Activated naive CD8-positive, alpha-beta T cell treated with anti-CD3 and anti-CD28 coated beads for 36 hours (primary cell): ENCODE measurements at places on chromosomes 5 and 9. TPM values are rescaled to one million over a fixed set of nuclear protein-coding genes. Genes with fewer than 3 reads are reported as not detected.

DNA sequence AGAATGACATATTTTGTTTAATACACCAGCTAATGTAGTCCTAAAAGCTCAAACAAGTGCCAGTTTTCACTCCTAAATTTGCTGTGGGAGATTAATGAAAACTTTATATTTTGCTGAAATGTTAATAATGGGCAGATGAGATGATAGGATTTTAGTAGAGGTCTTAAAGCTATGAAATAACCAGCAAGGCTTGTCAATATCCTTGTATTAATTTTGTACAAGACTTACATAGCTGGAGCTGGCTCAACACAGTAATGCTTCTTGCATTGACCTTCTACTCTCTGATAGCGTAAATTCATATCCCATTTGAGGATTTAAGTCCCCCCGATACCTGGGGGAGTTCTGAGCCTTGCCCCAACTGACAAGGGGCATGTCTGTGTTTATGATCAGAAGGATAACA lies 219.2 kb downstream of the MAPKAP1 start:
- no peak for DNase-seq
- H3K4me3 ChIP-seq, result no peak overlapping the region
- H3K27ac ChIP-seq, result no peak overlapping the region
- no peaks in the 10 kb centered on the region for H3K4me1 ChIP-seq
- no peaks in the 10 kb centered on the region for H3K36me3 ChIP-seq
- no peaks in the 10 kb centered on the region for H3K27me3 ChIP-seq

- H3K4me3 ChIP-seq, result no peak overlapping the region
- no peaks in the 10 kb centered on the region for H3K27me3 ChIP-seq
- DNase-seq, result no peak
- H3K4me1 ChIP-seq, result no peaks in the 10 kb centered on the region
- no peak overlapping the region for H3K27ac ChIP-seq
- H3K36me3 ChIP-seq, result no peaks in the 10 kb centered on the region
Measured at GRCh38 chr5:97575322-97575721, 392.3 kb upstream of the RIOK2 start.

- no peak overlapping the region for H3K4me3 ChIP-seq
- no peaks in the 10 kb centered on the region for H3K27me3 ChIP-seq
- H3K36me3 ChIP-seq, result peaks cover 11% of the 10 kb centered on the region
- DNase-seq, result no peak
- no peak overlapping the region for H3K27ac ChIP-seq
Measured at GRCh38 chr9:123191680-123192079, 76.7 kb downstream of the STRBP start.

DNA sequence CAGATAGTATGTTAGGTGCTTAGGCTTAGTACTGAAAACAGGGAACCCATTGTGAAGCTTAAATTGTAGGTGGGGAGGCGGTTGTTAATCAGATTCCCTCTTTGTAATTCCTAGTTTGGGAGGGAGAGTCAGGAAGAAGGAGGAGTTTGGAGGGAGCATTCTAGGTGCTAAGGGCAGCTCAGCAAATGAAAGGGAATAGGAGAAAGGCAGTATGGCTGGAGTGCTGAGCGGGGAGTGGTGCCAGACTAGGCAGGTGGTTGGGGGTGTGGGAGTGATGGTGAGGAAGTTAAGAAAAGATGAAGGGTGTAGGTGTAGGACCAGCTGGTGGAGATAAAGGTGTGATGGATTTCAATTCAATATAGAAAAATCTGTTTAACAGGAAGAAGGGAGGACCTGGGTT lies 11.1 kb upstream of the GARNL3 start:
- H3K27me3 ChIP-seq, result peaks cover 28% of the 10 kb centered on the region
- no peak overlapping the region for H3K27ac ChIP-seq
- no peaks in the 10 kb centered on the region for H3K4me1 ChIP-seq
- no peaks in the 10 kb centered on the region for H3K36me3 ChIP-seq

- peaks cover 66% of the 10 kb centered on the region for H3K4me1 ChIP-seq
- no peaks in the 10 kb centered on the region for H3K27me3 ChIP-seq
- peak overlapping the region; percentile 20 for H3K27ac ChIP-seq
- no peak for DNase-seq
- H3K36me3 ChIP-seq, result peaks cover 6% of the 10 kb centered on the region
Measured at GRCh38 chr5:56849671-56850070, 34.3 kb downstream of the MAP3K1 start.

DNA sequence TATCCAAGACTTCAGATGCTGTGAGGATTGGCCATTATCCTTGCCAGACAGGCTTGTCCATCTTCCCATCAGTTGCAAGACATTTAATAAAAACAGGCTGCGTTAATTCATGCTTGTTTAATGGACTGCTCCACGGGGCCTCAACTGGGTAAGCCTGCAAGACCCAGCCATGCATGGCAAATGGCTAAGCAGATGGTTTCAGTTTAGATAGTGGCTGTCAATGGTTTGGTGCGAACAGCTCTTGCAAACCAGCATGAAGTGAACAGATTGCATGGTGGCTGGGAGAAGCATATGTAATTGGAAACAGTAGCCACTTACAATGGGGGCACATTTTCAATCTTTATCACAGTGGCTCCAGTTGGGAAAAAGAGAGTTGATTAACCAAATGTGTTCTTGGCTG lies 628.2 kb upstream of the KLF4 start:
- H3K4me3 ChIP-seq, result no peak overlapping the region
- H3K27ac ChIP-seq, result no peak overlapping the region
- H3K36me3 ChIP-seq, result no peaks in the 10 kb centered on the region
- H3K4me1 ChIP-seq, result no peaks in the 10 kb centered on the region
- H3K27me3 ChIP-seq, result no peaks in the 10 kb centered on the region

ZNF622 gene
- total RNA-seq, result 48.2 TPM

OMD gene
- total RNA-seq, result not detected

TMEFF1 gene
- total RNA-seq, result 0.10 TPM

RASEF gene
- not detected for total RNA-seq

TNFSF15 gene
- total RNA-seq, result 2.3 TPM

FAXDC2 gene
- 0.08 TPM for total RNA-seq
